ENCODE measurements at places on chromosomes 12 and 14.

DNA sequence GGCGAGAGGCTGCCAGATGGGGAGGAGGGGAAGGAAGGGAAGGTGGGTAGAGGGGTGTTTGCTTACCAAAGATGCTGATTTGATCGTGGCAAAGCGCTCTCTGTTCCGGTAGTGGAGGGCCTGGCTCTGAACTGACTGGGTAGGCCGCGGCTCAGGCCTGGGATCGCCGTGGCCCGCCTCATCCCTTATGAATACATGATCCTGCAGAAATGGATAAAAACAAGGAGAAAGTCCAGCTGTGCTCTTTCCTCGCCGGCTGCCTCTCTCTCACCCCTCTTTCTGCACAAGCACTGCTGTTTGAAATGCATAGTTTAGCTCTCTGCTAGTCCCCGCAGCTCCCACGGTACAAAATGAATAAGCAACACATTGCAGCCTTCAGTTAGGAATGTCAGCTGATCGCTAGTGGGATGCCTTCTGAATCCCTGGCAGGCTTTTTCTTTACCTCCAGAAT lies 53.8 kb downstream of the PEBP1 start:
- no peak for DNase-seq

- DNase-seq, result no peak
Measured at GRCh38 chr14:102829016-102829548, 51.8 kb downstream of the TRAF3 start.

DNA sequence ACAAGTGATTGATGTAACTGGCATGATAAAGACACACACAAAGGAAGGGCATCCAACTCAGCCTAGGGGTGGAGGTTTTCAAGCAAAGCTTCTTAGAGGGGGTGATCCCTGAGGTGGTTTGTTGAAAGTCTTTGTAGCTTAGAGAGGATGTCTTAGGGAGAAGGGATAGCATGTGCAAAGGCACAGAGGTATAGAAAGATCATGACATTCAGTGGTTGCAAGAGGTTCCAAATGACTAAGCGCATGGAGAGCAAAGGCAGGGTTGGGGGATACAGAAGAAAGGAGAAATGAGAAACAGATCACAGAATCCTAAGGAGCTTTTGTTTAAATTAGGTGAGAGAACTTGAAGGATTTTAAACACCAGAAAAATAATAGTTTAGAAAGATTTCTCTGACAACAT lies 5.2 kb upstream of the CCT2 start:
- DNase-seq, result no peak

GRCh38 chr12:59304077-59304721 lies 291.6 kb upstream of the SLC16A7 start:
- no peak for DNase-seq

- DNase-seq, result no peak
Measured at GRCh38 chr12:70736351-70737133, 99.3 kb upstream of the PTPRB start.

GRCh38 chr14:56390859-56391258 lies 188.7 kb upstream of the TMEM260 start:
- DNase-seq, result no peak

GRCh38 chr12:47816403-47817271 lies 3.1 kb downstream of the HDAC7 start:
- no peak for DNase-seq

DNA sequence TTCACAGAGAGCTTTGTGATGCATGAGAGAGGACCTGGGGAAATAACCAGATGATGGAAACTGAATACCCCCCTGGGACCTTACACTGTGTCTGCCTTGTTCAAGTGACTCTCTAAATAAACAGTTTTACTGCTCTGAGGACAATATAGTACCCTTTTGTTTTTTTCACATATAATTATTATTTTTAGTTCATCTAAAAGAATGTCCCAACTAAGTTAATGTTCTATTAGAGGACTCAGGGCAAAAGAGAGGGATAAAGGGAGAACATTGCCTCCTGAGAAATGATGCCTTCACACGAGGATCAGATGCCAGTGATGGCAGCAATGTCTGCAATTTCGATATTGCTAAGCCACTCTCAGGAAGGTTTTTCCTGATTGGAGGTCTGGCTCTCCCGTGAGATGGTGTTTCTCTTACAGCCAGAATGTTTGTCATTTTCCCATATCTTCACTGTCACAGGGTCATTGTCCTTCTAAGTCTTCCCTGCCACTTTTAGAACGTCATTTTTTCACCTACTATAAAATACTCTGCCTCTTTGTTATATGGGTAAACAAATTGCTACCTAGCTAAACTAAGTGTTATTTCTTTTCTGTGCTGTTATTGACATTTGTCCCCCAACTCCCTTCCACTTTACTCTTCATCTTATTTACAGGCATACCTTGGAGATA lies 201.6 kb downstream of the RAD51B start:
- DNase-seq, result no peak

- DNase-seq, result no peak
Measured at GRCh38 chr12:90071996-90072395, 363.4 kb upstream of the ATP2B1 start.
